Spinal cord (tissue), 10 donors: ENCODE measurements at places on chromosomes 6 and 20.

- DNase-seq: no peak
These were observed 293.1 kb downstream of the CDH4 start for GRCh38 chr20:61544910-61545889.

GRCh38 chr20:6269168-6269873, 146.5 kb upstream of the FERMT1 start:
- DNase-seq: no peak

- DNase-seq: no peak
These were observed 54.3 kb downstream of the FAM229B start for GRCh38 chr6:112141707-112142106.

GRCh38 chr6:16973545-16974386, 128.1 kb upstream of the STMND1 start:
- DNase-seq: no peak

GRCh38 chr6:138087593-138088325, 19.5 kb downstream of the PERP start:
- no peak for DNase-seq

DNA sequence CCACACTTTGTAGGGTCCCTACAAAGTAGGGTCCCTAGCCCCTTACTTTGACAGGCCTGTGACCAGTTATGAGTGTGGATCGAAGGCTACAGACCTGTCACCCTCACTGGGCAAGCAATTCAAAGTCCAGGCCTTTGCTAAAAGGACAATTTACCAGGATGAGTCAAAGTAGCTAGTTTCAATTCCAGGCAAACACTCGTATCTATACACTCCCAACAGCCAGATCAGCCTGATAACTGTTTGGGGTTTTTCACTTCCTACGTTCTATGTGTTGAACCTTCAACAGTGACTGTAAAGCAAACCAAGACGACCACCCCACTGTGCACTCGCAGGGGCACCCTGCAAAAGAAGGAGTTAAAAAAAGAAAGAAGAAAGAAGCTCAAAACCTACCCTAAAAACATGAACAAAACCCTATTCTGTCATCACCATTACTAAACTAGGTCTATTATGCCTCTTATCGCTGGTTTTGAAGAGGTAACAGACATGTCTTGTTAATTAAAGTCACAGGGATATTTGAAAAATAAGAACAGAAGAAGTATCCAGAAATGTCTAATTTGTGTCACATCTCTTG, 3.2 kb downstream of the GFOD1 start:
- DNase-seq: no peak

GRCh38 chr6:163460307-163460782, 45.8 kb downstream of the QKI start:
- DNase-seq: no peak

GRCh38 chr6:159996087-159996622, 27.3 kb downstream of the IGF2R start:
- no peak for DNase-seq

DNA sequence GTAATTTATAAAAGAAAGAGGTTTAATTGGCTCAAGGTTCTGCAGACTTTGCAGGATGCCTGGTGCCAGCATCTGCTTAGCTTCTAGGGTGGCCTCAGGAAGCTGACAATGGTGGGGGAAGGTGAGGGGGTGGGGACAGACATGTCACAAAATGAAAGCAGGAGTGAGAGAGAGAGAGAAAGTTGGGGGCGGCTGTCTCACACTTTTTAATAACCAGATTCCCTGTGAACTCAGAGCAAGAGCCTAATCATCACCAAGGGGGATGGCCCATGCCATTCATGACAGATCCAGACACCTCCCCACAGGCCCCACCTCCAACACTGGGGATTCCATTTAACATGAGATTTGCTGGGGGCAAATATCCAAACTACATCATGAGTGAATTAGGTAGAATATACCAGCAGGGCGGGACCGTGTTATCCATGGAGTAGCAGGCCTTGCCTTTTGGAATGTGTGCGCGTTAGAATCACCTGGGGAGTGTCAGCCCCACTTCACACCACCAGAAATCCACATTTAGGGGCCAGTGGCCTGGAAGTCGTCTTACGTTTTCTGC, 258.8 kb downstream of the CDH4 start:
- no peak for DNase-seq

- no peak for DNase-seq
These were observed 2.9 kb downstream of the TFAP2C start for GRCh38 chr20:56631990-56632327.

- no peak for DNase-seq
These were observed 2.9 kb upstream of the TRIM39 start for GRCh38 chr6:30323806-30324205.

DNA sequence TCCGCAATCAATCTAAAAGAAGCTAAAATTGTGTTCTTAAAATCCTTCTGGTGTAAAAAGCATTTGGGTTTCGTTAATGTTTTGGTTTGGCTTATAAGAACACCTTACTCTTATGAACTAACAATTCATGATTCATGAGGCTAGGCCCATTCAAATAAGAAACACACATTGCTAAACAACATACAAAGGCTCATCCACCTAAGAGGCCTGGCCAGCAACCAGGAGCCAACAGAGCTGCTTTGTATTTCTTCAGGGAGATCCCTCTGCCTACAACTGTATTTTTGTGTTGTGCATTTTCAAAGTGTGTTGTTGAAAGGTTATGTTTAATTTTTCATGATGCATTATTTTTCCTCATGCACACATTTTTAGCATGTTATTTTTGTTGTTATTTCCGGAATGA, 98.6 kb downstream of the PTPRK start:
- no peak for DNase-seq

DNA sequence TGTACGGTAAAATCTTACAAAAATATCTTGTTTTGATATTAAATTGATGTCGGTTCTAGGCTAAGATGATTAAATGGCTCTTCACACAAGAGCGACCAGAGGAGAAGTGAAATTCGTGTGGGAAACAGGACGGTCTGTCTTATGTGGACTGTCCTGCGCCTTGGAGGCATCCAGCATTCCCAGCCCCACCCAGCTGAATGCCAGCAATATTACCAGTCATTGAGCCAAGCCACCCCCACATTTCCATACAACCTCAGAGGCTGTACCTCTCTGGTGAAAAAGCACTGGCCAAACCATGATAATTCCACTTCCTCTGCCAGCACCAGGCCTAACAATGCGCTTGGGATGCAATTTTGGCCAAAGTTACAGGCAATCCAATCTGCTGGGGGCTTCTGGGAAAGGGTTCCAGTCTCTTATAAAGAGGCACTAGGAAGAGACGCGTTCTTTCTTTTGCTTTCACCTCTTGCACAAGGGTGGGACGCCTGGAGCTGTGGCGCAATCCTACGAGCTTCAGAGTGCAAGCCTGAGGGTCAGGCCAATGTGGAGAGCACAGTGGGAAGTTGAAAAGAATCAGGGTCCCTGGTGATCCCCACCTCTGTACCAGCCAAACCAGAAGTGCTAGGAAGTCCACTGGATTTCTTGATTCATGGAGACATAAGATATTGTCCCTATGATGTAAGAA, 213.1 kb downstream of the PREX1 start:
- no peak for DNase-seq

- DNase-seq: no peak
These were observed 97.3 kb downstream of the GPR6 start for GRCh38 chr6:110075406-110075805.

GRCh38 chr6:169960003-169960344, 208.6 kb downstream of the ERMARD start:
- DNase-seq: no peak

- no peak for DNase-seq
These were observed 8.9 kb downstream of the ITPR3 start for GRCh38 chr6:33630014-33630413.

GRCh38 chr20:46122516-46123481, 4.7 kb downstream of the CD40 start:
- no peak for DNase-seq

- DNase-seq: no peak
These were observed 582.4 kb downstream of the PHF3 start for GRCh38 chr6:64217721-64218620.

GRCh38 chr6:48016020-48016755, 94.8 kb downstream of the PTCHD4 start:
- no peak for DNase-seq

GRCh38 chr6:65117817-65118409, 589.1 kb downstream of the EYS start:
- DNase-seq: no peak

DNA sequence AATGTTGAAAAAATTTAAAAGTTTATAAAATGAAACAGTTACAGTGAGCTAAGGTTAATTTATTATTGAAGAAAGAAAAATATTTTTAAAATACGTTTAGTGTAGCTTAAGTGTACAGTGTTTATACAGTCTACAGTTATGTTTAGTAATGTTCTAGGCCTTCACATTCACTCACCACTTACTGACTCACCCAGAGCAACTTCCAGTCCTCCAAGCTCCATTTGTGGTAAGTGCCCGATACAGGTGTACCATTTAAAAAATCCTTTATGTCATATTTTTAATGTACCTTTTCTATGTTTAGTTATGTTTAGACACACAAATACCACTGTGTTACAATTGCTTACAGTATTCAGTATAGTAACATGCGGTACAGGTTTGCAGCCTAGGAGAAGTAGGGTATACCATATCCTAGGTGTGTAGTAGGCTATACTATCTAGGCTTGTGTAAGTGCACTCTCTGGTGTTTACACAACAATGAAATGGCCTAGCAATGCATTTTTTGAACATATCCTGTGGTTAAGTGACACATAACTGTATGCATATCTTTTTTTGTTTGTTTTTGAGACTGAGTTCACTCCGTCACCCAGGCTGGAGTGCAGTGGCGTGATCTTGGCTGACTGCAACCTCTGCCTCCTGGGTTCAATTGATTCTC, 26.3 kb downstream of the FLRT3 start:
- DNase-seq: no peak

DNA sequence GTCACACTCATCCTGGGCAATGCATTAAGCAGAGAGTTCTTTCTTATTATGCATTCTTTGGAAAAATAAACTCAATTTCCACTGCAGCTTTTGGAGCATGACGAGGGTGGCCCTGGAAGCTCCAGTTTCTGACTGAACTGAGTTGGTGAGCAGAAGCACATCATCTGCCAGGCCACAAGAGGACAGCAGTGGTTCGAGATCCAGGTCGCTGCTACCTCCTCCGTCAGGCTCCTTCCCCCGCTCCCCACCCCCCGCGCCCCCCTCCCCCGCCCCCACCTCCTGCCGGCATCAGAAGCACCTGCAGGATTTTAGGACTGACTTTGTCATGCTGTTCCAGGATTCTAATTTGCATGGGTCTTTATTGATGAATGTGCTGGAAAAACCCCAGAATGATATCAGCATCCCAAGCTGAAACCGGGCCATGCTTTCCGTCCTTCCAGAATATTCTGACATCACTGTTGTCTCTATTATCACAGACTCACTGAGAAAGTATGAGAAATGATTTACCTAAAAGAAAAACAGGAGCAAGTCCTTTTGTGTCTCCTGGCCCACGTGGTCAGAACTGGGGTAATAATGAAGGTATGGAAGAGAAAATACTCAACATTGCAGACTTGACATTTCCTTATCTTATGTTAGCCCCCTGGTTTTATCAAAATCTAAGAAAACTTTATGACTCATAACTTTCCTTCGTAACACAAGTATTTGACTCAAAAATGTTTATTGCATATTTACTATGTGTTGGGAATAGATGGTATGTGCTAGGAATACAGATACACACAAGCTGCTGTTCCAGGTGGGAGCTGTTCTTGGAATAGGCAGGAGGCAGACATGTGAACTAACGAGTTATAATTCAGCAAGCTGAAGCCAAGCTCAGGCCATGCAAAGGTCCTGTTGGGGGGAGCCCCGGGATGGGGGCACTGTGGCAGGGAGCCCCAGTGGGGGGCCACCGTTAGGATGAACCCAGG, 220.2 kb upstream of the EXOC2 start:
- DNase-seq: no peak

DNA sequence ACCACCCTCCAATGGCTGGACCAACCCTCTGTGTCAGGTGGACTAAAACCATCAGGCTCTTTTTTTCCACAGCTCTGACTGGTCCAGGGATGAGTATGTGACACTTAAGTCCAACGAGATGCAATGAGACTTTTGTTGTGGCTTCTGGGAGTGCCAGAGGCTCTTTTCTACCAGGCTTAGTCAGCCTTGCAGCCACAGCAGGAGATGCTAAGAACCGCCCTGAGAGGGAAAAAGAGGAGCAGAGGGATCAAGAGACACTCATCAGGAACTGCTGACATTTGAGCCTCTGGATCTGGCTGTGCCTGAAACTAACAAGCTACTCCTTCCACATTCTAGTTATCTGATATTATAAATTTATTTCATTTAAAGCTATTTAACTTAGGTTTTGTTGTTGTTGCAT, 270.9 kb upstream of the SULF2 start:
- no peak for DNase-seq

- DNase-seq: no peak
These were observed 165.8 kb upstream of the SYNDIG1 start for GRCh38 chr20:24303393-24304170.

DNA sequence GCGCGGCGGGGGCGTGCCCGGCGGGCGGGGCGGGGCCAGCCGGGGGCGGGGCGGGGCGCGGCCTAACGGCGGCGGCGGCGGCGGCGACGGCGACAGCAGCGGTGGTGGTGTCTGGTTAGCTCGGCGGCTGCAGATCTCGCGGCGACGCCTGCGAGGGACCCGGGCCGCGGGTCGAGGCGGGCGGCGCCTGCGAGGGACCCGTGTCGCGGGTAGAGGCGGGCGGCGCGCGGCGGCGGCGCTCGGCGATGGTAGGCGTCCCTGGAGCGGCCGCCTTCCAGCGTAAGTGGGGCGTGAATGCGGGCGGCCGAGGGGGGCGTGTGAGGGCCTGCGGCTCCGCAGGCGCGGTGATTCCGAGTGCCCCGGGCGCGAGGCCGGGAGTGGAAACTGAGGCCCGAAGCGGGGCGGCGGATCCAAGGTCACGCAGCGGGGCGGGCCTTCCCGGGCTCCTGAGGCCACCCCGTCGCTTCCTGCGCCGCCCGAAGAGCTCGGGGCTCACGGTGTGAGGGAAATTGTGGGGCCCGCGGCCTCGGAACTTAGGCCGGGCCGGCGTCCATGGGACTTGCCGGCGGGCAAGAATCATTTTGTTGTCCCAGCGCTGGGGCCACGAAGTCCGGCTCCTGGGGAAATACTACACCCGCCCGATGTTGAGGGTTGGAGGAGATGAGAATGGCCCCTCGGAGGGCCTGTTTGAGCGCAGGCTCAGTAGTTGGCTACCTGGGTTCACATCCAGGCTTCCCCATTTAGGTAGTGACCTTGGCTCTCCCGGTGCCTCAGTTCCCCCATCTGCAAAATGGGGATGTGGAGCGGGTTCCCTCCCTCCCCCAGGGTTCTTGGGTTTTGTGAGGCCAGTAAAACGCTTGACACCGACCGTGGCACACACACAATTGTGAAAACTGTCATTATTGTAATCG, at the start of gene CBFA2T2:
TSS of gene CBFA2T2 (plus strand) at position 74 of the 911 bp plus-strand sequence. CDS start at position 246, 172 bp downstream.
- peak; percentile 85 for DNase-seq

GRCh38 chr6:140314682-140315081, 940.2 kb upstream of the CITED2 start:
- no peak for DNase-seq

GRCh38 chr20:50312682-50313521, 122.3 kb downstream of the CEBPB start:
- peak; percentile 64 for DNase-seq

- no peak for DNase-seq
These were observed 3.4 kb downstream of the MED20 start for GRCh38 chr6:41917528-41917927.

GRCh38 chr6:41039060-41039998, at the start of gene UNC5CL:
UNC5CL (minus strand) TSS chr6:41039221; CDS start chr6:41035074, 4,147 bp downstream.
- no peak for DNase-seq
